Right renal cortex interstitium (tissue), 3 donors: ENCODE measurements at places on chromosomes 6 and 20.

DNA sequence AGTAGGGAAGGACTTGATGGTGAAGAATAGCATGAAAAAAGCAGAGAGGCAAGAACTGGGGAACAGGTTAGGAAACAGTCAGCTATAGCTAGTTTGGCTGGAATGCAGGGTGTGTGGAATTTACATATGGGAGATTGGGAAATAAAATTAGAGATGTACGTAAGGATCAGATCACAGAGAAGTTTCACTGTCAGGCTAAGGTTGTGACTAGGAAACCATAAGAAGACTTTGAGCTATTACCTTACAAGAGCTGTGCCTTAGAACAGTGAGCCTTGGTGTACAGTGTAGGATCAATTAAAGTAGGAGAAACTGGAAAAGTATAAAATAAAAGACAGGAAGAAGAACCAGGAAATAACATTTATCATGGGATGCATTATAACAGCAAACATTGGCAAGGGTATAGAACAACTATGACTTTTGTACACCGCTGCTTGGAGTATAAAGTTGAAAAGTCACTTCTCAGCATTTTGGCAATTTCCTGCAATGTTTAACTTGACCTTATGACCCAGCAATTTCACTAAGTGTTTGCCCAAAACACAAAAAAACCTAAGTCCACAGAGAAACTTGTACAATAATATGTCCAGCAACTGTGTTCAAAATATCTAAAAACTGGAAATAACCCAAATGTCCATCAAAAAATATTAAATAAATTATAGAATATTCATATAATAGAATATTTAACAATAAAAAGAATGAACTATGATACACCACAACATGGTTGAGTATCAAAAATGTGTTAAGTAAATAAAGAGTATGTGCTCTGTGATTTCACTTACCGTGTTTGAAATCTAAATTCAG is 31.2 kb upstream of the SPTLC3 start:
- DNase-seq, result no peak

DNA sequence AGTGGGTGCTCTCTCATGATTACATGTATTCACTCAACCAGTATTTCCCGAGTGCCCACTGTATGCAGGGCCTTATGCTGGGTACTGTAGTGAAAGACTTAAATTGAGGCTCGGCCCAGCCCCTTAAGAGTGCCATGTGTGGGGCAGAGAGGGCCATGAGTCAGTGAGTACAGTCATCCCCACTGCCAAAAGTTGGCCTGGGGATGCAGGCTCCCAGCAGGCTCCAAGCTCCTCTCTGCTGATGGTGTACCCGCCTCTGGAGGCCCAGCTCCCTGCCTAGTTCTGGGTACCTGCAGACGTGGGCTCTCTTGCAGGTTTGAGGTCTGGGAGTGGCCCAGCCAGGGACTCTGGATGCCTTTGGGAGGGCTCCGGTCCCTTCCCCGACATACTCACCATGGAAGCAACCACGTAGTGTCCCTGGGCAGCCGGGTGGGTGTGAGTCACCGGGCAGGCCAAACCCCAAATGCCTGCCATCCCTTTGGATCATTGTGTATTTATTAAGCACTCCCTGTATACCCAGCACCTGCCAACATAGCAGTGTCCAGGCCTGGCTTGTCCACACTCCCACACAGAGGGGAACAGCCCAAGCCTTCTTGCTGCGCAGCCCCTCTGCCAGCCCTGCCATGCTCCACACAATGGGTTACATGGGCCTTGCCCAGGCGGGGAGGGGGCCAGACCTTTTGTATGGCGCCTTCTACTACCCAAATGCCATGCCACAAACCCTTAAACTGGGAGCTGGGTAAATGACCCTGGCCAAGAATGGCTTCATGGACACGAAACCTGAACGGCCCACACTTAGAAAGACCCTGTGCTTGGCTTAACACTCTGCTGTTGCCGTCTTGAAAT is 153.6 kb downstream of the VEGFA start:
- no peak for DNase-seq

DNA sequence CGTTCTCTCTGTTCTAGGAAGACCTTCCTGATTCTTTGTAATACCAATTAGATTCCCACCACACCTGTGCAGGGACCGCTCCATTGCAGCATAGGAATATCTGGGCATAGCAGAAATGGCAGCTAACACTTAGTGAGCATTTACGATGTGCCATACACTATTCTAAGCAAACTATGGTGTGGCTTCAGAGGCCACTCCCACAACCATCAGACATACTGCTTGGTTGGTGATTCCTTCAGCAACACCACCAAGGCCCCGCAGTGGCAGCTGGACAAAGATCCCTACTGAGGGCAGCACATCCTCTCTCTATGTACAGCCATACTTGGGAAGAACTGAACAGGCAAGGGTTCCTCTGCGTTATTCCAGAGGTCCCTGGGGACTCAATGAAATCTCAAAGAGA is 6.2 kb downstream of the KCNK5 start:
- DNase-seq, result no peak

DNA sequence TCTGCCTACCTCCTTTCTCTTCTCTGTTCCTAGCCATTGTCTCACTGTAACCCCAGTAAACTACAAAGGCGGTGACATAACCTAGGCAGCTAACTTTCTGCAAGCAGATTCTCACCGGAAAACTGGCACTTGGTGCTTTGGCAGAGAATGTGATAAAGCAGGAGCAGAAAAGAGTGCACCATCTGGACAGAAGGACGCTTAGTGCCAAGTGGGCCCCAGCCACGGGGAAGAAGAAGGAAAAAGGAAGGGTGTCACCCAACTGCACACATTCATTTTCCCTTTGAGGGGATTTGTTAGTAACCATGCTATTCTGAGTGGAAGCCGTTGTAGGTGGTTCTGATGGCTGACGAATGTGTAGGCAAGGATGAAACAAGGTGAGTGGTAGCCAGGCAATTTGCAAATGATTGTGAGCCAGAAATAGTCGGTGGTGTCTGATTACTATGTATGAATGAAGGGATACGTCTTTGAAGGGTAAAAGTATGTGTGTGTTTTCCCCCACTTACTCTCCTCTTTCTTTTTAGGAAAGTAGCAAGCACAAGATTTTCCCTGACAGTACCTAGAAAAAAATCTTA is 148.3 kb upstream of the STXBP5 start:
- no peak for DNase-seq

- no peak for DNase-seq
Measured at GRCh38 chr20:9241232-9241692, 172.4 kb downstream of the PLCB4 start.

DNA sequence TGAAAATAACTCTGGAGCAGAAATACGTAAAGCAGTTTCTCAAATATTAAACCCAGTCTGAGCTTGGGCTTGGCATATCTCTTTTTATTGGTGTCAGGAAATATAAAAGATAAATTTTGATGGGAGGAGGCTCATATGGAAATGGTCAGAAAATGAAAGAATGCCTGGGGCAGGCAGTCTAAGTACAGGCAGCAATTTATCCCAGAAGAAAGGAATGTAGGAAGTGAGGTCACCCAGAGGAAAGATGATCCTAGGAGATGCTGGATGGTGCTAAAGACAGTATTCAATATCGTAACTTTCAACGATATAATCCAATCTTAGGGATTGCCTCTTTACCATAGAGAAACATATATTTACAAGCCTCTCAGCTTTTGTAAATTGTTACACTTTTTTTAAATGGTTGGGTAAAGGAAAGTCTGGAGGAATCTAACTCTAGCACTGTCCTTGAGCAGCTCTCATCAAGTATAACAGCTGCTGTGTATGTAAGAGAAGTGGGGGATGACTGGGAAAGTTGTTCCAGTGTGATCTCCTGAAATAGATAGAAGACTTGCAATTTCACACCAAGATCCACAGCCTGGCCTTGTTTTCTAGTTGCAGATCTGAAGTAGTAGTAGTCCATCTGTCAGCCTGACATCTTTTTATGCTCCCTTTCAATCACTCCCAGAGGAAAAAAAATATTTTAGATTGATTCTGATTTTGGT is 256.9 kb upstream of the SASH1 start:
- DNase-seq, result no peak

DNA sequence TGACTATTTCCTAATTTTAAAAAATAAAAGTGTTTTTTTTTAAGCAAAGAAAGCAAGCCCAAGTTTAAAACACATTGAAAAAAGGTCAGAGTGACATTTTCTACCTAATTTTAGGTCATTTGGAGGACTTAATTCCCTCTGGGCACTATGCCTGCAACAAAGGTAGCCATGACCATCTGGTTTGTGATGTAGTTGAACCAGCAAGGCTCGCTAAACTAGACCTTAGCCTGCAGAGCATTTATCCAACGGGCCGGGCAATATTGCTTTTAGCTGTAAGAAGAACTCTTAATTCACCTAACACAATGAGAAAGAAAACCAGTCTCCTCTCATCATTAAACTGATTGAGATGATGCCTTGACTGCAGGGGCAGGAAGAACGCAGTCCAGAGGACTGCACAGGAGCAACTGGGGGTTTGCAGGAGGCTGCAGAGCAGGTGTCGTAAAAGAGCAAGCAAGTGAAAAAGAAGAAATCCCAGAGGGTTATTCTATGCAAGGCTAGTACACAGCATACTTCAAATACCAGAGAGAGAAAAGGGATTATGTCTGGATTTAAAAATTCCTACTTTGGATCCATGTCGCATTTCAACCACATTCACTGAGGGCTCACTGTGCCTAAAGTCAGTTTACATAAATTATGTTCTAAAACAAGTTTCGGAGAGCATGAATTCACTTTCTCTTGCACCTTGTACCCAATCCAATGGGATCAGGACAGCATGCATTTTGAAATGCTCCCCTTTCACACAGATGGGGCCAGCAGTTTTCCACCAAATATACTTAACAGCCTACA is 12.8 kb downstream of the TRAF3IP2 start:
- no peak for DNase-seq

DNA sequence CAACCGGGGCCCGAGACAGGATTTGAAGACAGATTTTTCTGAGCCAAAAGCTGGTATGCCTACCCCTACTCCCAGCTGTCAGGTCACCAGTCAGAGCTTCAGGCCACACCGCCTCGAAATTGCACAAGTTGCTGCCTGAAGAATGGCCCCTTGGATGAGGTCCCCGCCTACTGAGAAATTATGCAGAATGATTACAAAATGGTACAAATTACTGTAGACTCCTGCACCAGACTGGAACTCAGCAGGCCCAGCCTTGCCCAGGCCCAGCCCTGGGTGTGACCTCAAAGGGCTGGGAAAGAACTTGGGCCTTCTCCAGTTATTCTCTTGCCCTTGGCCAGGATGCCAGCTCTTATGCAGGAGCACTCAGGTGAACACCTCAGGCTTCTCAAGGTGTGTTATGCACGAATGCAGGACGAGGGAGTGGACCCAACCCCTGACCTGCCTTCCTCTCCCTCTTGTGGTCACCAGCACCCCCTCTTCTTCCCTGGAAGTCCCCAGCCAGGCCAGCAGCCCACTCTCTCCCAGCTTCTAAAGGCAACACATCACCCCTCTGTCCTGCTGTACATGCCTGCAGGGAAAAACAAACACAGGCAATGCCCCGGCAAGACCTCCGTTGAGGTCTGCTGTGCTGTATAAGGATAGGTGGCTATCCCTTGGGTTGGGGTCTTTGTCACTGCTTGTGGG is 88.7 kb upstream of the NAA20 start:
- DNase-seq, result no peak

DNA sequence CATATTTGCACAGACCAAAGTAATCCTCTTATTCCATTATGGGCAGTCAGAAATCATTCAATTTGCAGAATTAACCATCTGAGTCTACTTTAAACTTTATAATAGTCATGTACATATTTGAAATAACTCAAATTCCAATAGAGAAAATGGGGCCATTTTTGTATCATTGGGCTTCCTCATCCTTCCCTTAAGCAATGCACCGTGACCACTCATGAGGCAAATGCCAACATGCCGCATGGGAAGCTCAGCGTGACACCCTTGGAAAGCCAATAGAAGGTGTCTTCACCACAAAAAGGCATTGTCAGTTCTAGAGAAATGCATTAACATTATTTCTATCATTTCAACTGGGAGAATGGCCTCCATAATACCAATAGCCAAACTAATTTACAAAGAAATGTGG is 38.5 kb downstream of the SIM1 start:
- no peak for DNase-seq

DNA sequence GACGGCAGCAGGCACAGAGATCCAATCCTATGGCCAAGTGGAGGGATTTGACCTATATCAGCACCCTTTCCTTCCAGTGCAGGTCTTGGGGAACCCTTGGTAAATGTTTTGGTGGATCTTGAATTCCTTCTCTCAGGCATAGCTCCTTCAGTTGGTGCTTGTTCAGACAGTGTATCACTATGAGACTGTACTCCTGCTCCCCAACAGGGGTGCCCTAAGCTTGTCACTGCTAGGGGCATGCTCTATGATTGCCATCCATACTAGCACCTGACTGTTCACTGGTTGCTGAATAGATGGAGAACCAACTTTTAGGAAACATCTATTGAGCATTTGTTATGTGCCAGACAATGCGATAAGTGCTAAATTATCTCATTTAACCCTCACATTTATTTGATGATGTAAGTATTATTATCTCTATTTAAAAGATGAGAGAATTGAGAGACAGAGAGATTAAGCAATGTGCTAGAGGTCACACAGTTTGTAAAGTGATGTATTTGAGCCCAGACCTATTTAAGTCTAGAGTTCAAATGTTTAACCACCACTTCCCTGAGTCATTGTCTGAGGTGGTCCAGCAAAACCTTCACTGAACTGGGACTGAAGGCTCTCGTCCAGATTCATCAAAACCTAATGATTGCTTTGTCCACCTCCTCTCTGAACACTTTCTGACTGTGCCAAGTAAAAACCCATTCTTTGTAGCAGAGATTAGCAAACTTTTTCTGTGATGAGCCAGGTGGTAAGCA is 34.3 kb downstream of the ADGRF1 start:
- DNase-seq, result no peak
